ENCODE measurements at places on chromosomes 1 and 21.

GRCh38 chr1:22789356-22789994, 78.8 kb downstream of the EPHB2 start:
- no peak for DNase-seq

- no peak for DNase-seq
These were observed 393.7 kb downstream of the HLX start for GRCh38 chr1:221272940-221273339.

GRCh38 chr1:245717611-245718010, 562.8 kb downstream of the KIF26B start:
- no peak for DNase-seq

- no peak for DNase-seq
These were observed 72.2 kb downstream of the USP1 start for GRCh38 chr1:62509028-62509427.

DNA sequence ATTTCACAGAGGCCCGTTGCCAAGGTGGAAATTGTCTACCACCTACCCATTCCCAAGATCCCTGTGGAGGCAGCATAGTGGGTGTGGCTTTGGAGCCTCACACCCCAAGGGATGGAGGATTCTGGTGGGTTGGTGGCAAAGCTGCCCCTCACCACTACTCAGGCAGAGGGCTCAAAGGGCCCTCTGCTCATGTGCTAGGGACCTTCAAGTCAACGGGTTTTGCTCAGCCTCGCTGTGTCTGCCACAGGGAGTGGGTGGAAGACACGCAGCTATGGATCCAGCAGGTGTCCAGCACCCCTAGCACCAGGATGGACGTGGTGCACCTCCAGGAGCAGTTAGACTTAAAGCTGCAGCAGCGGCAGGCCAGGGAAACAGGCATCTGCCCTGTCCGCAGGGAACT, 2.3 kb downstream of the DNALI1 start:
- no peak for DNase-seq

DNA sequence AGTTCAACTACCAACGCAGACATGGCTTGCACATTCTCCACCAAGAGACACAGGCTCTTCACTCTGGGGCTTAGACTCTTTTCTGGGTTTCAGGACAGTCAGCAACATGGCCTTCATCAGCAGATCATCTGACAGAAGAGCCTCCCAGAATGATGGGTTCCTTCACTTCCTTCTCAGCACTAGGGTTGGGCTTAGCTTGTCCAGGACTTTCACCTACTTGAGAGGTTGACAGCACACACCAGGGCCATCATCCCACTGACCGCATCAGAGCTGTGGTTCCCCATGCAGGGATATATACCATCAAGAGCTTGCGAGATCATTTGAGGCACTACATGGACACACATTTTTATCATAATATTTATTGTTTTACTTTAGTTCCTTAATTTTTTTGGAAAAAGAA, 10.4 kb upstream of the NCF2 start:
- no peak for DNase-seq

- peak; percentile 49 for DNase-seq
These were observed 455 bp downstream of the BSDC1 start for GRCh38 chr1:32393832-32394140.

DNA sequence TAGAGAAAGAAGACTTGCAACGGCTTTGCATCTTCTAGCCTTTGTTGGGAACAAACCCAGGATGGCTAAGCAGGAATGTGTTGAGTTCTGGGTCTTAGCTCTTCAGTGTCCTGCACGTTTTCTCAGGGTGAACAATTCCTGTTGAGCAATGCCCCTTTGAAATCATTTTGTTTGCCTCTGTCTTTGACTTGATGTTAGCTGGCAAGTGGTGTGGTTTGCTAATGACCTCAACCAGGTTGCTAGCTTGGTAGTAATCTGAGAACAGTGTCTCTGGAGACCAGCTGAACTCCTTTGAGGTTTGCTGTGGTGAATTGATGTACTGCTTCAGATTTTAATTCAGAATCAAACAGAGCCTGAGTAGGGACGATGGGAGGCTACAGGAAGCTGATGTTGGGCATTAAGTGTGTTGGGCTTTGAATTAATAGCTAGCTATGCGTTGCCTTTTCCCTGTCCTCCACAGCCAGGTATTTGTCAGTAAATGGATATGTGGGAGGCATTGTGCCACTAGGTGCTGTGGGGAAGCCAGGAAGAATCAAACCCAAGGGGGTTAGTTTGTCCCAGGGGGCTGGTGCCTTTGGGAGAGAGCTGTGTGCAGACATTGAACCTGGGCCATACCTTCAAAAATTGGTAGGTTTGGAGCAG, 23.3 kb upstream of the SRSF10 start:
- peak; percentile 68 for DNase-seq

DNA sequence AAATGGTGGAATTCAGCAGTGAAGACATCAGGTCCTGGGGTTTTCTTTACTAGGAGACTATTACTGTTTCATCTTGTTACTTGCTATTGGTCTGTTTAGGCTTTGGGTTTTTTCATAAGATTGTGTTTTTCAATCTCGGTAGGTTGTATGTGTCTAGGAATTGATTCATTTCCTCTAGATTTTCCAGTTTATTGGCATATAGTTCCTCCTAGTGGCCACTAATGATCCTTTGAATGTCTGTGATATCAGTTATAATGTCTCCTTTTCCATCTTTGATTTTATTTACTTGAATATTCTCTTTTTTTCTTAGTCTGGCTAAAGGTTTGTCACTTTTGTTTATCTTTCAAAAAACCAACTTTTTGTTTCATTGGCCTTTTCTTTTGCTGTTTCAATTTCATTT, 233.0 kb downstream of the RWDD3 start:
- no peak for DNase-seq

DNA sequence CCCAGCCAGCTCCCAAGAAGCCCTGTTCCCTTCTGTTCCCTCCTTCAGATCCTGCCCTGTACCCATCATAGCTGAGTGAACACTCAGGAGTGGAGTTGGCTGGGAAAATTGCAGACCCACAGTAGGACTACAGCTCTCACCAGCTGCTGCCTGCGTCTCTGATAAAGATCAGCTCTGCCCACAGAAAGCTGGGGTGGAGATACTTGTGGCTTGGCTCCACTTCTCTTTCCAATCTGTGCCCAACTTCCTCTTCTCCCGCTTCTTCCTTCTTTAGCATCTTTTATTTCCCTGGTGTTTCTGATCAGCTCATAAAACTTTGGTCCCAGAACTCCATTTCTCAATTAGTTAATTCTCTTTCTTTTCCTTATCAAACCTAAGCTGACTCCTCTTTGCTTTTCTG, 5.5 kb upstream of the CD1A start:
- no peak for DNase-seq

DNA sequence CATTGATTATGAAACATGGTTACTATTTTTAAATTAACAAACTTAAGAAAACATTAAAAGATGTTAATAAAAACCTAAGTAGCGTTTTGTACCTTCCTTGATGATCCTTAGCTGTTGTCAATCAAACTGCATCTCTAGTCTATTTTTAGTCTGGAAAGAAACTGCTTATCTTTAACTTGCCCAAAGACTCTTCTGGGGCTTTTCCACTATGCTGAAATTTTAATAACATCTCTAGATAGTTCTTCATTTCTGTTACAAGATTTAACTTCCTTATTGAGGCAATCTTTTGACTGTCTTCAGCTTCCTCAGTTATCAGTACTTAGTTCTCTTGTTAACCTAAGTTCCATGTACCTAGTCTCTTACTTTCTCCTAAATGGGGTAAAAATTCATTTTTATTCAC, 135.9 kb upstream of the HMCN1 start:
- no peak for DNase-seq

- DNase-seq: no peak
These were observed 9.8 kb downstream of the PPFIA4 start for GRCh38 chr1:203036135-203036534.

GRCh38 chr1:226611301-226611700, 62.7 kb downstream of the STUM start:
- DNase-seq: no peak

DNA sequence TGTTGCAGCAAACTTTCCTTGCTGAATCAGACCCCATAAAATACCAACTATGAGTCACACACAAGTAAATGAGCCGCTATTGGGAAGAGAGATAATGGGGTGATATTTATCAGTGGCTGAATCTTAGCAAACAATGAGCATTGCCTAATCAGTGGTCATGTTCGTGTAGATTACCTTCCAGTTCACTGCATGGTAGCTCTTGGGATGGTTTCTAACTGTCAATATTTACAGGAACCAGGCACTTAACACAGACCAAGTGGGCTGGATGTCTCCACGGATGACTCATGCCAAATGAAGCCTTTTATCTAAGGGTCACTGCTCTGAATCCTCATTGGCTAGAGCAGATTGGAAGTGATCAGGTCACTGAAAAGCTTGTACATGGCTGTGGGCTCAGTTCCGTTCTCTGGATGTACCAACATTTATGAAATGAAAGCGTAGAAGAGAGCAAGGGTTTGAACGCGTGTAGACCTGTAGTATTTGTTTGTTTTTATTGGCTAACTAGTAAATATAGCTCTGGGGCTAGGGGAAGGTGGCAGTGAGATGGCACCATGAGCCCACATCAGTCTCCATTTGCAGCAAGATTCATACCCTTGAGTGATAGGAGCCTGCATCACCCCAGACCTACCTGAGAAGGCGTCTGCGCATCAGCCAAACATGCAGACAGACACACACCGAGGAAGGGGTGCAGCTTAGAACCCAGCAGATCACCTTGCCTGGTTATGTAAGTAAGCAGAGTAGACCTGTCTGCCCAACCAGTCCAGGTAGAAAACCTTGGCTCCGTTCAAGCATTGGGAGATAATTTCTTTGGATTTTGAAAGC, 153.3 kb downstream of the TOMM20 start:
- DNase-seq: no peak

DNA sequence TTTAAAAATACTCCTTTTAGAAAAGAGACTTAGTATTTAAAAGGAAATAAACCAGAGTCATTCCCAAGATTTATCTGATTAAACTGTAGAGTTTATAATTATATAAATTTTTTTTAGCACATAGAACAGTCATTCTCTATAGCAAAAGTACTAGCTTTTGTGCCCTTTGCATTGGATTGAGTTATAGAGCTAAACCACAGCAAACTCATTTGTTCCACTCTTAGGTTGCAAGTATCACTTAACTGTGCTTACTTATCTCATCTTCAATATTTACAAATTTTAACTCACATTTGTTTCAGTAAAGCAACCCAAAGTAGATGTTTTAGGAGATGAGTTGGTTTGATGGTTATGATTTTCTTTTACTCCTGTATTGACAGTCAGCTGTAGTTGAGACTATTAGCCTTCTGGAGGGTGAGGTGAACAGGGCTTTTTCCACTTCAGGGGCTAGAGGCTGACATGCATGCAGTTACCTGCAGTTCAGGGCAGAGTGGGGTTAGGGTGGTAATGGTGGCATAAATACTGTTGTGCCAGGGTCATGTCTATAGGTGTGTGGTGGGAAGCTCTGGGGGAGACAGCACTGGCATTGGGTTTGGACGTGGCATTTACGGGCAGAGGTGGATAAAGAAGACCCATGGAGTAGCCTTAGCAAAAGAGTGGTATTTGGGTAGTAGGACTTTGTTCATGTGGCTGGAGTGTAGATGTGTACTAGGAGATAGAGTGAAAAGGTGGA, 42.1 kb downstream of the DYRK1A start:
- DNase-seq: no peak

DNA sequence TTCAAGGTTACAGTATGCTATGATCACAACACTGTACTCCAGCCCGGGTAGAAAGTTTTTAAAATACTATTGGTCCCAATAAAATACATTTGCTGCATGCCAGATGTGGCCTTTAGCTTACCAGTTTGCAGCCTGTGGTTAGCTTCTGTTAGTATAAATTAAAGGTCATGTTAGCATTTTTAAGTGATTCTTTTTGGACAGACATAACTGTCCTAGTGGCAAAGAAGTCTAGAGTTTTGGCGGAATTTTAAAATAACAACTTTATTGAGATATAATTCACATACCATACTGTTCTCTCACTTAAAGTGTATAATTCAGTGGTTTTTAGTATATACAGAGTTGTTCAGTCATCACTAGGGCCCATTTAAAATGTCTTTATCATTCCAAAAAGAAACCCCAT, 24.3 kb upstream of the TMEM39B start:
- no peak for DNase-seq

GRCh38 chr1:116353155-116353554, 19.9 kb upstream of the ATP1A1 start:
- DNase-seq: no peak

- no peak for DNase-seq
These were observed 10.8 kb downstream of the FYB2 start for GRCh38 chr1:56808410-56808809.

DNA sequence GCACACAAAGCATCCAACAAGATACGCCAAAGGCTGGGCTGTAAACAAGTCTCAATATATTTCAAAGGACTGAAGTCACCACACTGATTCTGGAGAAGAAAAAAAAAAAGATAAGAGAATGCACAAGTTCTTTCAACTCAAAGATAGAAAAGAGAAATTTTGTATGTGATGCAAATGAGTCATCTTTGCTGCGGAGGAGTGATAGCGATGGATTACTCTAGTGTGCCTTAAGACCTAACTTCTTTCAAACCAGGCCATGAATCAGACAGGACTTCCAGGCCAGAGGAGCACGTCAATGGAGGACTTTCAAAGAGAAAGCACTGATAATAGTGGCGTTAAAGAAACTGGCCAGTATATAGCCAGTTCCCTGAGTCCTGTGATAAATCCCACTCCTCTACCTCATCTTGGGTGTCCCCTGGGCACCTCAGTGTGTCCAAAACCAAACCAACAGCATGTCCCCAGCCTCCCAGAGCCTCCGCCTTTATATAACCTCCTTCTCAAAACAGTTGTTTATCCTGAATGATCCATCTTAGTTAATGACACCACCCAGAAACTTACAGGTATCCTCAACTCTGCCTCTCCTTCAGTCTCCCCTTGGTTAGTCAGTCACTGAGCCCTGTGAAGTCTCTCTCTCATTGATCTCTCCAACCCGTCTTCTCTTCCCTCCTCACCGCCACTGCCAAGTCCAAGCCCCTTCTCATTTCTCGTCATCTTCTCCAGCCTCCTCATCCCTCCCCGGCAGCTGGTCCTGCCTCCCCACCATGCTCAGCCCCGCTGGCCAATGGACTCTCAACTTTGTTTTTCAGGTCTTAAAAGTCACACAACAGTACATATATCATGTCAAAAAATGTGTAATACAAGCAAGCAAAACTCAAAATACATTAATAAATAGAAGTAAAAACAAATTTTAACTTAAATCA, 47.2 kb upstream of the IFFO2 start:
- no peak for DNase-seq

DNA sequence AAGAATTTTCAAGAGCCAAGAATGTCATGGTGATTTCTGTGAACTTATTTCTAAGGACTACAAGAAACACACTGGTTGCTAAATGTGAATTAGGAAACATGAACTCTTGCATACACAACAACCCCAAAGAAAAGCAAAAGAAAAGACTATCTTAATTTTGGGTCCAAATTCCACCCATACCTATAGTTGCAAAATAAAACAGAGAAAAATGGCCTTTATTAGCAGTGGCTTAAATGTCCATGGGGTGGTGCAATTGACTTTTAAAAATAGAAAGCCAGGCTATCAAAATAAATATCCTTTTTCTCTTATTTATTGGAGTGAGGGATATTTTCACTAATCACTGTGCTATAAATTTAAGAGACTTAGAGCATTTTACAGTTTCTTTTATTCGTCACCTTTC, 80.9 kb upstream of the DPYD start:
- DNase-seq: no peak

- DNase-seq: no peak
These were observed 92.5 kb upstream of the LRRC8D start for GRCh38 chr1:89728381-89728780.
